SK-N-SH (cell line): ENCODE measurements at places on chromosomes 7 and 10. TPM values are rescaled to one million over a fixed set of nuclear protein-coding genes. Genes with fewer than 3 reads are reported as not detected.

DNA sequence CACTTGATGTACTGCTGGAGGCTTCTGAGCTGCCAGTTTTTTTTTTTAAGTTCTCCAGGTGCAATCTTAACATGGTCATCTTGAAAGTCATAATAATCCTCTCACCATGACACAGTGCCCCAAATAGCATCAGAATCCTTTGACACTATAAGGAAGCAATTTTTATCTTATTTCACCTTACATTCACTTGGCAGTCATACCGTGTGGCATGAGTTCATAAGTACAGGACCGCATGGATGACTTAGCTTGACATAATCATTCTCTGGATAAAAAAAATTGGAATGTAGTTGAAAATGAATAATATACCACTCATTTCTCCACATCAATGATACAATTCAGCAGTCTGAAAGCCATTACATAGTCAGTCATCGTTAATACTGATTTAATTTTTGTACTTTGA, 25.6 kb upstream of the TMEM196 start:
- H3K4me1 ChIP-seq, result no peaks in the 10 kb centered on the region
- DNase-seq, result no peak
- H3K4me3 ChIP-seq, result no peak overlapping the region
- no peak overlapping the region for H3K27ac ChIP-seq
- H3K27me3 ChIP-seq, result no peaks in the 10 kb centered on the region
- no peaks in the 10 kb centered on the region for H3K36me3 ChIP-seq

DNA sequence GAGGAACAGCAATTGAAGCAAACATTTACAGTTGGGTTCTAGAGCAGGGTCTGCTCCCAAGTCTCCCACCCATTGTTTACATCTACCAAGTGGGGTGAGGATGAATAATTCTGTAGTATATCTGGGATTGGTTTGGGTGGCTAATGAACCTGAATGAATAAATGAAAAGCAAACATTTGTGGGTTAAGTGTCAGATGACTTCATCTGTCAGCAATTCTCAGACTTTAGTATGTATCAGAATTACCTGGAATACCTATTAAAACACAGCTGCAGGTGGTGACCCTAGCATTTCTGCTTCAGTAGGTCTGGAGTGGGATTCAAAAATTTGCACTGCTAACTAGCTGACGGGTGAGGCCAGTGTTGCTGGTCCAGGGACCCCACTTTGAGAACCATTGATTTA, 18.0 kb upstream of the NPVF start:
- no peaks in the 10 kb centered on the region; the same call in 1 of the 2 replicates for H3K4me1 ChIP-seq
- H3K27me3 ChIP-seq, result no peaks in the 10 kb centered on the region
- no peak overlapping the region for H3K27ac ChIP-seq
- H3K4me3 ChIP-seq, result no peak overlapping the region

Gene XRCC2
- polyA plus RNA-seq, result 3.1 and 3.4 TPM in 2 replicates

Gene HOGA1
- 2.9 and 4.8 TPM in 2 replicates for polyA plus RNA-seq

GRCh38 chr10:6430423-6430980, 149.6 kb downstream of the PRKCQ start:
- H3K36me3 ChIP-seq, result no peaks in the 10 kb centered on the region
- no peak overlapping the region for H3K4me3 ChIP-seq

Gene ITIH5
- polyA plus RNA-seq, result 0.05 and 0.07 TPM in 2 replicates

- H3K4me1 ChIP-seq, result peaks cover 10% of the 10 kb centered on the region; the same call in 1 of the 2 replicates
- H3K27ac ChIP-seq, result no peak overlapping the region
- no peaks in the 10 kb centered on the region for H3K36me3 ChIP-seq
- DNase-seq, result no peak
Observed at GRCh38 chr10:24947304-24948097, 4.9 kb downstream of the PRTFDC1 start.
